ENCODE measurements at places on chromosomes 5 and 9.

DNA sequence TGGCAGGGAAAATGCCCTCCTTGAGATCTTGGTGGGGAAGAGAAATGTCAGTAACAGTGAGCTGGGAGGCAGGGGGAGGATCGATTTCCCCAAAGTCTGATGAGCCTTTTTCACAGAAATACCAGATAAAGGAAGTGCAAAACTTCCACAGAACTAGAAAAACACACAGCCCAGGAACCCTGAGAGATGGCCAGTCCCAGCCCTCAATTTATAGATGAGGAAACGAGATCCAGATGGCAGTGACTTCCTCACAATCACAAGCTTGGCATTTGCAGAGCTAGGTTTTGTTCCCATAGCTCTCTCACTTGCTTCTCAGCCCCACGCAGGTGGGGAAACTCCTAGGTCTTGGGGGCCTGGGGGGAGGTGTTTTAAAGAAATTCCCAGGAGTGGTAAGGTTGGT is 3.8 kb upstream of the GGTA1 start:
- no peak for DNase-seq

DNA sequence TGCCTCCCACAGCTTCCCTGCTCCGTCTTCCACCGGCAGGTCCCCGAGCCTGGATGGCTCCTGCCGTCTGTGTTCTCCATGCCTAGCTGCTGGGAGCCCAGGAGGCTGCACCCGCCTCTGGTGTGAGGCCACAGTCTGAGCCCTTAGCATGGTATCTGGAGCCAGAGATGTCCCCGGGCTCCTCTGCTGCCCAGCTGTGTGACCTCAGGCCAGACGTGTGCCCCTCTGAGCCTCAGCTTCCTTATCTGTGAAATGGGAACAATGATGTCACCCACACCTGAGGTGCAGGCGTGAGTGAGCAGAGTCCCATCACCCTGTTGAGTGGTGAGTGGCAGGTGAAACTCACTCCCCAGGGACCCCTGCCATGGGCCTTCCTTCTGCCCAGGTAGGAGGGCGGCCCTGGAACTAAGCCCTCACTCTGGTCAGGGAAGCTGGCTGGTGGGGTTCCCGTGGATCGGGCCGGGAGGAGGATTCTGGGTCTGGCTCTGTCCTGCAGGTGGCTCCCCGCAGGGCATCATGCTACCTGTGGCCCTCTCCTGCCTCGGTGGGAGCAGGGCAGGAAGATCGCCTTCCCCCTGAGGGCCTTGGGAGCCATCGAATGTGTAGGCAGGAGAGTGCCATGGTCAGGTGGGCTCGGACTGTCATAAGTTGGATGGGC is 239.0 kb downstream of the PBX3 start:
- DNase-seq = no peak

- DNase-seq = no peak
Observed at GRCh38 chr9:111016016-111016415, 22.3 kb downstream of the LPAR1 start.

DNA sequence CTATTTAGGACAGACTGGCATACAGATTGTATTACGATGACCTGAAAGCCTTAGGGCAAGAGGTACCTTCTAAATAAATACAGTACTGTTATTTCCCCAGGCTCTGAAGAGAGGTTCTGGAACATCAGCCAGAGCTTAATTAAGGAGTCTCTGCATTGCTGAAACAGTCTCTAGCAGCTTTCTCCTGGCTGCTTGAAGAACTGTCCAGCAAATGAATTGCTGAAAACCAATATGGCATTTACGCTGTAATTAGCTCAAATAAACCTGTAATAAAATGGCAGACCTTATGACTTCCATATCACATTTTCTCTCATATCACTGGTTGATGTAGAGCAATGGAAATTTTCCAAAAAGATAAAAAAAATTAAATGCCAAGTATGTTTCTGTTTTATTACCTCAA is 636.3 kb downstream of the GABRG2 start:
- no peak for DNase-seq

DNA sequence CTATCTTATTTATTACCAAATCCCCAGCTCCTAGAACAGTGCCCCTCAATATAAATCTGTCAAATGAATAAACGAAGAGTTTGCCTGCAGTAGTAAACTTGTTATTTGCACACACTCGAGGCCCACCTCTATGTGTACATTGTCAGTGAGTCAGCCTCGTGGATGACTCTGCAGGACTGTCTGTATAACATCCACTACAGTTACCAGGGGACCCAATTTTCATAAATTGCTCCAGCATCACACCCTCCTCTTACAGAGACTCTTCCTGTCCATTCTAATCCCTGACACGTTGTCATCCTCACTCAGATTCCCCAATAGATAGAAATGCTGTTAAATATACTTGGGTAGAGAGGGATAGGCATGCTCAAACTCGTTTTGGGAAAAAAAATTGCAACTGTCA is 478.5 kb downstream of the RAB3C start:
- DNase-seq = no peak

- no peak for DNase-seq
Observed at GRCh38 chr5:9947944-9948343, 301.7 kb downstream of the ATPSCKMT start.

DNA sequence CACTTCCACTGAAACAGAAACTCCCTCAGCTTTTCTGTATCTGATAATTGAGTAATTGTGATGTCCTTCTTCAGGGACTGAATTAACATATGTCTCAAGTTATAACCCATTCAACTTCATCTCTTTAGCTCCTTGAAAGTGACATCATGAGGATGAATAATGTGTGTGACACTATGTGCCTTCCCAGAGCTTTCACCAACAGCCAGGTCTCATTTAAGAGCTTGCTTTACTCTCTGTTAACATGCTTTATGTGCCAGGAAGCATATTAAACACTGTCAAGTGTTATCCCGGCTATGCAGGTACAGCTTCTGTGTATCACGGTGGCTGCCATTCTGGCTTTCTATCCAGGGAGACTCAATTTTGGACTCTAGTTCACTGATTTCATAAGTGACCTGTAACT is 799.9 kb downstream of the CDH12 start:
- peak; percentile 82 for DNase-seq

DNA sequence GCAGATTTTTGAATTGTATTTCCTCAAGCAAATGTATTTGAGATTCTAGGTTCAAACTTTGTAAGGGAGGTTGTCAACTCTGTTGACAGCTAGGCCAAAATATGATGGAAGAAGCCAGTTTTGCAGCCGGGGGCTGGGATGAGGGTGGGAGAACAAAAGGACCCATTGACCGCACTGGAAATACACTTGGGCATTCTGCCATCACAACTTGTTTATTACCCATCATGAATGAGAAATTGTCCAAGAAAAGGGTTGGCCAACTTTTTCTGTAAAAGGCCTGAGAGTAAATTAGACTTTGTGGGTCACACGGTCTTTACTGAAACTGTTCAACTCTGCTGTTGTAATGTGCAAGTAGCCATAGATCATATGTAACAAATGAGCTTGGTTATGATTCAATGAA is 221.3 kb upstream of the KLF9 start:
- DNase-seq = no peak

DNA sequence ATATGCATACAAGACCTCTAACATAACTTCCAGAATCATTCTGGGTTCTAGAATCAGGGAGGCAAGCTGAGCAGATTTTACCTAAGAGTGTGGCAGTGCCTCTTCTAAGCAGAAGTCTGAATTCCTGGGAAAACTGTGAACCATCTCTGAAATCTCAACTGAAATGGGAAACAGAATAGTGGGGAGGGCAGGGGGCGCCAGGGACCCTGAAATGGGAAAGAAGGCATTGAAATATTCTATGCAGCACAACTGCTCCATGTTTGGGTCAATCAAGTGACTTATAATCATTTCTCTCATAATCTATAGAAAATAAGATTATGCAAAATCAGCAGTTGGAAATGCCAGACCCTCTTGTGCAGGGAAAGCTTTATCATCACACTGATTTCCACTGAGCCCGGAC is 156.1 kb downstream of the EBF1 start:
- no peak for DNase-seq

GRCh38 chr5:137142346-137142745 is 356.8 kb downstream of the SPOCK1 start:
- no peak for DNase-seq

DNA sequence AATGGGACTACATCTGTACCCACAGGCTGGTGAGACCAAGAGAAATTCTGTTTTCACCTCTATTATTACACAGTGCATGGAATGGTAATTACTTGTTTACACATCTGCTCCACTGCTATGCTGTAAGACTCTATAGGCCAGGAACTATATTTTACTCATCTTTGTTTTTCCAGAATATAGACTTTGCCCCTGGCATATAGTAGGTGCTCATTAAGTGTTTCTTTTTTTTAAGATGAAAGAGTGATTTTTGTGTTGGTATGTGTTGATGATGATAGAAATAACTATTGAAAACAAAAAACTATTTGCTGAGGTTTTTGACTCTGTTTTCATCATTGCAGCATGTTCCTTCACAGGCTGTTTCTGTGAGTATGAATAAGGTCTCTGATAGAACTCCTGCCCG is 294.7 kb downstream of the CSNK1G3 start:
- no peak for DNase-seq

Data from NCI-H1105 treated with DMSO at 0.1 percent for 48 hours (cell line).